ENCODE measurements at places on chromosomes 6 and 20.

DNA sequence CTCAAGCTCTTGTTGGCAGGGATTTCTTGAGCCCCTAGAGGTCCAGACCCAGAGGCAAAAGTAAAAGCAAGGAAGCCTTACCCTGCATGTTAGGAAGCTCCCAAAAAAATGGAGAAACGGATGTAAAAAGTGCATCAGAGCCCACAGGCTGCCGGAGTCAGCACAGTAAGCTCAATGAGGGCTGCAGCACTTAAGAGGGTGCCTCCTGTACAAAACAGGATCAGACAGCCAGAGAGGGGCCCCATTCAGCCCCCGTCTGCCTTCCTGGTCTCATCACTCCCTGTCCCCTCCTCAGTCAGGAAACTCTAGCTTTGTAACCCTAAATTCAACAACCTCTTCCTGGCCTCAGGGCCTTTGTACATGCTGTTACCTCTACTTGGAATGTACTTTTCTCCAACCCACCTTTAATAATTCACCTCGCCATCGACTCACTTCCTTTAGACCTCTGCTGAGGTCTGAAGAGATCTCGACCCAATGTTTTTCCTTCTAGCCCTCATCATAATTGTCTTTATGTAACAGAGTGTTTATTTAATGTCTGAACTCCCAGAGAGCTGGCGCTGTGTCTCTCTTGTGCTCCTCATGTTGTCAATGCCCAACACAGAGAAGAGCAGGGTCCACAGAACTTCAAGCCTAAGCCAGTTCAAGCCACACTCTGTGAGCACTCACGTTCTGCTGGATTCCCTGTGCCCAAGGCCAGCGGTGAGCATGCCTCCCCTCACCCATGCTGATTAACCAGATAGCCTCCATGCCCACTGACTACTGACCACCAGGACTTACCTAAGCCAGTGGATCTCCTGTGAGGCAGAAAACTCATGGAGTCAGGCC, 2.8 kb upstream of the PLCG1 start:
- DNase-seq, result no peak

- DNase-seq, result no peak
Measured at GRCh38 chr6:157988700-157989063, 7.0 kb downstream of the SYNJ2 start.

DNA sequence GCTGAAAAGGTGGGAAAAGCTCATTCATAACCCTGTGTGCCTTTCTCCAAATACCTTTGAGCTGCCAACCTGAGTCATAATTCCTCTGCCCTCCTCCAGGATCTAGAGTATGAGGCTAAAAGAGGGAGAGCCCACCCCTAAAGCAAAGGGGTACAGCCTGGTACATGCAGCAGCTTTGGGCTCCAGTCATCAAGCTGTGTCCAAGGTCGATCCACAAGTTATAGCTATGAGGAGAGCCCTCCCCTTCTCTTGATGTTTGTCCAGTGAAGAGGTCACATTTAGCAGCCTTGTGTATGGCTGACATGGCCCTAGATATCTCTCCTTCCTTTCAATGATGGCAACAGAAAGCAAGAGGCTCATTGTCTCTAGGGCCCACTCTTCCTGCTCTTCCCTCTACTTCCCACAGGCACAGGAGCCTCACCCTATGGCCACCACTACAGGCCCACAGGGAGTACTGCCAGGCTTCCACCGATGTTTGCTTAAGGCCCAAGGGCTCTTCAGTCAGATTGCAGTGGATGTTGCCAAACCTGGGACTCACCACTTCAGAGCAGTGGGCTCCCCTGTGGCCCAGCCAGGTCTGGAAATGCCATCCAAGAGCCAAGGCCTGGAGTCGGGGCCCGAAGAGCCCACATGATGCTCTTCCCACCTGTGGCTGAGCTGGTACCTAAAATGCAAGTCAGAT, 176.8 kb downstream of the CD83 start:
- no peak for DNase-seq

GRCh38 chr6:65900928-65901327, 193.9 kb upstream of the EYS start:
- no peak for DNase-seq

- no peak for DNase-seq
Measured at GRCh38 chr6:37317312-37318038, 36.3 kb upstream of the RNF8 start.

- DNase-seq, result no peak
Measured at GRCh38 chr6:48658915-48659314, 547.9 kb upstream of the PTCHD4 start.

GRCh38 chr20:3898639-3899038, 9.5 kb downstream of the PANK2 start:
- DNase-seq, result no peak

DNA sequence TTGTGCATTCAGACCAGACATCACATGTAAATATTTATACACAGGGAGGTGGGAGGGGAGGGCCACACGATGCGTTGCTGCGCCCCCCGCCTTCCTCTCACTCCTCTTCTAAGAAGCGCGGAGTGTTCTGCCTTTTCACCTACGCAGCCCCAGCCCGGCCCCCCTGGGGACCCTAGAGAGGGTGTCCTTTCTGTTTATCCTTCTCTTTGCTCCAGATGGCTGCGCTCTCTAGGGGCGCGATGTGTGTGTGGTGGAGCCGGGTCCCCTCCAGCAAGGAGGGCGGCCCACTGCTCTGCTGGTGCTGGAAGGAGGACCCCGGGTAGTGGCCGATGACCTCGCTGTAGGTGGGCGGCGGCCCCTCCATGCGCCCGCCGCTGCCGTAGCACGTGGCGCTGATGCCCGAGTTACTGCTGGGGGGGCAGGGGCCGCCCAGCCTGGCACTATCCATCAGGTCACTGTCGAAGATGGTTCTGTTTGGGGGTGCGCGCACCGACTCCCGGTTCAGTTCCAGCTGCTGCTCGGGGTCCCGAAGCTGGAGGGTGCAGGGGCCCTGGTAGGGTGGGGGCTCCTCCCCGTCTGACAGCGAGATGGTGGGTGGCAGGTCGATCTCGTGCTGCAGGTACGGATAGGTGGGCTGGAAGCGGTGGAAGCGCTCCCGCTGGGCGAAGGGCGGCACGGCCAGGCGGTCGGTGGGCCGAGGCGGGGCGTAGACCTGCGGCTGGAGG, 31.8 kb upstream of the ZBP1 start:
- DNase-seq, result no peak

- DNase-seq, result no peak
Measured at GRCh38 chr20:35968930-35969329, 540 bp downstream of the CNBD2 start.

- no peak for DNase-seq
Measured at GRCh38 chr6:68282646-68283045, 352.4 kb upstream of the ADGRB3 start.

DNA sequence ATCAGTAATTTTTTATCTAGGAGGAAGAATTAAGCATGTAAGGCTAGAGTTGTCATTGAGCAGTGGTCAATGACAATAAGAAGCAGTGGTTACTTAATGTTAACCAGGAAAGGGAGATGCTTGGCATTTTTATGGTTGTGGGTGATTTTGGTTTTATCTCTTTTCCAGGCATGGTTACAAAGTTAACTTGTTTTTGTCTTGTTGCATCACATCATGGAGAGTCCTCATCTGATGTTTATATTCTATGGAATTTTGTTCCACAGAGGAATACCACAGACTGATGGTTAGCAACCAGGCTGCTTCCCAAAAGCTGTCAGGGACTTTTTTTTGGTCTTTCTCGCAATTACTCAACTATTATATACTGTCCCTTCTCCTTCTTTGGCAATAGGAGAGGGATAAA, 32.7 kb downstream of the OPRM1 start:
- DNase-seq, result no peak

DNA sequence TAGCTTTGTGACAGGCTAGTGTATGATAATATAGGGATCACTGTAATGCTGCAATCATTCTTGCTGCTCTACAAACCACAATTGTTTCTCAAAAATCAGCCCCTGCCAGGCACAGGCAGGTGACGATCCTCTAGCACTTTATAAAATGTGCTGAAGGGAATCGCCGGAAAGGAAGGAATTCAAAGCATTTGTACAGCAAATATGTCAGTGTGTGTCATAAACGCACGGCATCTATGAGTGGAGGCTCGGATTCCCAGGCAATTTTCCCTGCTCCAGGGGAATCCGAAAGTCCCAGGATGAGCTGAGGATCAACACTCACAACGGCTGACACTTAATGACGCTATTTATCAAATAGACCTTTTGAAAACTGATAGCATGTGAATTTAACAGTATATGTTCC, 1.4 kb downstream of the PHACTR1 start:
- DNase-seq, result no peak

DNA sequence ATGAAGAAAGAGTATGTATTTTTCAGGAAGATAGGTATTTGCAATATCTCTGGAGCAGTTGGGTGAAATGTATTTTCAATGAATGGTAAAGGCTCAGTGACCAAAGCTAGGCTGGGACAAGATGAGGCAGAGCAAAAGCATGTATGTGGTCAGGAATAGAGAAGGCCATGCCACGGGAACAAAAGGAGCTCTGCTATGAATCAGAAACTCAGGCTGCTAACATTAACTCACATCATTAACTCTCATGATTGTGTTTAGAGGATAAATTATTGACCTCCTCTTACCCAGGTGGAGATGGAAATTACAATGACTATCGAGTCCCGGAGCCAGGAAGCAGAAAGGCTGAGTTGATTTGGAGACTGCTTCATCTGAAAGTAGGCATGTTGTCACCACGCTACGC, 220.2 kb downstream of the FUT9 start:
- no peak for DNase-seq

DNA sequence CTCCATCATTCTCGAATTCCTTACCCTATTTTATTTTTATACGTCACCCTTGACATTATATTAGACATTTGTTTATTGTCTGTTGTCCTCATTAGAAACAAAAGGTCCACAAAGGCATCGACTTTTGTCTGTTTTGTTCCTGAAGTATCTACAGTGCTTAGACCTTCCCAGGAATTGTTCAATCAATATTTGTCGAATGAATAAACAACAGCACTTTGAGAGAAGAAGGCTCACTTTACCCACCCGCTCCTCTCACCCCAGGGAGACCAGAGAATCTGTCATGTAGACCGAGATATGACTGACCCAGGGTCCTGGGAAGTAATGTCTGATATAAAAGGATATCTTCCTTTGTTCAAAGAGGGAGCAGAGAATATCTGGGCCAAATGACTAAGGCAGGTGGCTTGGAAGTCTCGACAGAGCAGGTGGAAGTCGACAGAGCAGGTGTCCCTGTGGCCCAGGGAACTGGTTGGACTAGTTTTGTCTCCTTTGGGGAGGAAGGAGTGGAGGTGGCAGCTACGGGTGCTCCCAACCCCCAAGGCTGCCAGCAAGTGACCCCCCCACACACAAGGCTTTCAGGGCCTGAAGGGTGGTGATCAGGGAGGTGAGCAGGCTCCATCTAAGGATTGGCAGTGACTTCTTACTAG, 14.8 kb upstream of the CHMP4B start:
- no peak for DNase-seq

GRCh38 chr6:15474196-15474595, 188.6 kb downstream of the DTNBP1 start:
- no peak for DNase-seq

GRCh38 chr6:74551896-74552295, 654.0 kb downstream of the COL12A1 start:
- no peak for DNase-seq

GRCh38 chr20:47335251-47336128, 21.0 kb downstream of the ZMYND8 start:
- no peak for DNase-seq

DNA sequence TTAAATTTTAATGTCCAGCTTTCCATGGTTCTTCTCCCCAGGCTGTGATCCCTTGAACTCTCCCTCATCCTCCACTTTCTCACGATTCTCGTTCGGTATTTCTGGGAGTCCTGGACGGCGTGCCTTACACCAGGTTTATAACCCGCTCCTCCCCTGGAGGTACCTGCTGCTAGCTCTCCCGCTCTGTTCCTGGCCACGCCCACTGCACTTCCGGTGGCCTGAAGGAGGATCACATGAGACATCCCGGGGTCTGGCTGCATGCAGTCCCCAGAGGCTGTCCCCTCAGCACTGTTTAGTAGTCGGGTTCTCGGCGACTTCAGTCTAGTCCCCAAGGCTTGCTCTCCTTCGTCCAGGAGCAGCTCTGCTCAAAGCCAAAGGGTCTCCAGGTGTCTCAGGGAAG, 28.4 kb upstream of the GCLC start:
- no peak for DNase-seq

DNA sequence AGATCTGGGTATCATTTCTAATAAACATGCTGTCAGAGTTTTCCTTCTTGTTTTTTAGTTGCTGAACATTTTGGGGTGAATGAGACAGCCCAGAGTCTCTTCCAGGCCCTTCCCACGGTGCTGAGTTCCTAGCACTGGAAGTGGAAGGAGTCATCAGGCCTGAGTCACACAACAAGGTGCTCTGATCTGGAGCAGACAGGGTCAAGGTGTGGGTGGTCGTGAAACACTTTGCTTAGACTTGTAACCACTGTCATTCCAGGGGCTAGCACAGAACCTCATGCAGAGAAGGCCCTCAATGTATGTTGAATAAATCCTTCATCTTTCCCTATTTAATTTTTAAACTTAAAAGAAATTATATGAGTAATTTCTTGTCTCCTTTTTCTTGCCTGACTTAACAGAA, 60.6 kb downstream of the TXLNB start:
- DNase-seq, result no peak

DNA sequence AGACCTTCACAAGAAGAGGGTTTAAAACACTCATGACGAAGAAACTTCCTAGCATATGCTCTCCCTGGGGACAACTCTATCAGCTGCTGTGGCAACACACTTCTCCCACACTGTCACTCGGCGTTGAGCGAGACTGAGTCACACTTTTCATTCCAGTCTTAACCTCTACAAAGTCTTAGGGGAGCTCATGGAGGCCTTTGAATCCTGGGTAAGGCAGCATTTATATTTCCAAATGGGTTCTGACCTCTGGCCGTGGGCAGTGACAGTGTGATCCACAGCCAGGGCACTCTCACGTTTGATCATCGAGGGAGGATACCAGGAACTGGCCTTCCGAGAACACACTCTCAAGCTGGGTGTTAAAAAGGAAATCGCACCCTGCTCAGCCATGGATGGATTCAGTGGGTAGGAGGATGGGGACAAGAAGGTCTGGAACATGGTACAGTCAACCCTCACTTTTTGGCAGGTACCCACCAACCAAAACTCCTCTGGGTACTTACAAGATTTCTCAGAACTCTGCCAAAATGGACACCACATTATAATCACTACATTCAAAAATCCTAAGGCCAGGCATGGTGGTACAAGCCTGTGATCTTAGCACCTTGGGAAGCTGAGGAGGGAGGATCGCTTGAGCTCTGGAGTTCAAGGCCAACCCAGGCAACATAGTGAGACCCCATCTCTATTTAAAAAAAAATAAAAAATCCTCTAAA, 19.6 kb downstream of the RRBP1 start:
- no peak for DNase-seq

GRCh38 chr6:169162249-169162648, 91.4 kb downstream of the THBS2 start:
- no peak for DNase-seq

GRCh38 chr6:98576791-98577190, 257.6 kb upstream of the POU3F2 start:
- DNase-seq, result no peak

Measured in stimulated activated CD4-positive, alpha-beta T cell treated with anti-CD3 and anti-CD28 coated beads, TNF-alpha, amount 100 ng/mL, for 24 hours (primary cell).